Left kidney (tissue), 8 donors: ENCODE measurements at places on chromosomes 11 and 22. TPM values are rescaled to one million over a fixed set of nuclear protein-coding genes. Genes with fewer than 3 reads are reported as not detected.

Gene RFPL3
- not detected for polyA plus RNA-seq

Gene RGL4
- 4.7 TPM for polyA plus RNA-seq

Gene MMP8
- polyA plus RNA-seq, result not detected

Gene LTO1
- polyA plus RNA-seq, result 36.9 TPM

Gene RBFOX2
- 143 TPM for polyA plus RNA-seq

Gene FOLR2
- 8.7 TPM for polyA plus RNA-seq

Gene MS4A15
- polyA plus RNA-seq, result not detected

Gene GUCD1
- 90.0 TPM for polyA plus RNA-seq

Gene APOBEC3A
- polyA plus RNA-seq, result 0.13 TPM

Gene GGT5
- polyA plus RNA-seq, result 18.3 TPM

Gene OR51M1
- polyA plus RNA-seq, result 0.15 TPM

Gene SHISA8
- 0.38 TPM for polyA plus RNA-seq

Gene CD248
- 52.2 TPM for polyA plus RNA-seq

Gene PTPN5
- 0.81 TPM for polyA plus RNA-seq

GRCh38 chr11:7696424-7696823 lies 9.9 kb downstream of the OVCH2 start:
- no peak for DNase-seq

DNA sequence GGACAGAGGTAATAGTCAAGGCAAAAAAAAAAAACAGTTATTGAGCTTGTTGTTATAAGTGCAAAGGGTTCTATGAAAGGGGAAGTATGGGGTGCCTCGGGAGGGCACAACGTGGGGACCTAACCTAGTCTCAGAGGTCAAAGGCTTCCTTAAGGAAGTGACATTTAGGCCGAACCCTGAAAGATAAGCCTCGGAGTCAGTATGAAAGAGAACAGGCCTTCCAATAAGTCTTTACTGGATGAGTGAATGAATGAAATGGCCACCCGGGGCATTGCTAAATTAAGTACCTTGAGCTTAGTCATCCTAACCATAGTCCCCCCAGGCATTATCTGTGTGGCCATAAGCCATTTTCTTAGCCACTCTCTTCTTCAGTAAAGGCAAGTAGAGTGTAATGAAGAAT lies 19.7 kb downstream of the FLI1 start:
- no peak for DNase-seq

DNA sequence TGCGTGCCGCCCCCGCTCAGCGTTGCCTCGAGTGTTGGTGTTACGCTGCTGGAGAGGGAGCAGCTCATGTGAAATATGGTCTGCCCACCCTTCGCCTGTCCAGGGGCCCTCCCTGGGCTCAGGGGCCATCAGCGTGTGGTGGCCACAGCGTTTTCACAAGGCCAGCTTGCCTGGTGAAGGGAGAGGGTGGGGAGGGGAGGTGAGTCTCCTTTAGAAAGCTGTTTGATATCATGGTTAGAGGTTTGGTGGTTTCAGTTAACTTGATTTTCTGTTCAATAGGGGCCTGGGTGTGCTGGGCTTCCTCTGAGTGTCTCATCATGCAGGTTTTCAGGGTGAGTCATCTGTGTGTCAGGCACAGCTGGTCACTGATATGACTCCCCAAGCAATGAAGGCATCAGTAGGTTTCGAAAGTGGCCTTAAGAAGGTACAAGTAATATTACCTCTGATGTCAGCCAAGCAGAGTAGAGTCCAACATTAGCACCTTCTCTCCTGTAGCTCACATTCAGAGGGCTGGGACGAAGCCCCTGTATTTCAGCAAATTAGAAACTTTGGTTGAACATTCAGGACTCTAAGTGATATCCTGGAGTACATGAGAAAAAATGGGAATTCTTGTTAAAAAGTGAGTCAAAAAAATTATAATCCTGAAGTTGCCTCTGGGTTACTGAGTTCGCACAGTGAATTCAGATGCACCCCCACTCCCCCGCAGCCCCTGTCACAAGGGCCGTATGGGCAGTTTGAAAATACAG lies 172.5 kb downstream of the TBC1D22A start:
- DNase-seq, result no peak

GRCh38 chr11:132054822-132055221 lies 684.4 kb downstream of the NTM start:
- no peak for DNase-seq

DNA sequence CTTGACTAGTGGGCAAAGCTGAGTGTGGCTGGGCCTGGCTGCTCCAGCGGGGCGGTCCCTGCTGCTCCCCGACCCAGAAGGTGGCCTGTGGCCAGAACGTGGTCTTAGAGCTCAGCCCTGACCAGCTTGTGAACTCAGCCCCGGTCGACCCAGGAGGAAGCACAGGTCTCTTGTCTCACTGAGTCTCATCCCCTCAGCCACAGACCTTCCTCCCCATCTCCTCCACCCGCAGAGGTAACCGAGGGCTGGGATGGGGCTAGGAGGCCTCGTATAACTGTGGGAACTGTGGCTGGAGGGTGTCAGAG lies 546.2 kb upstream of the B3GAT1 start:
- DNase-seq, result no peak

DNA sequence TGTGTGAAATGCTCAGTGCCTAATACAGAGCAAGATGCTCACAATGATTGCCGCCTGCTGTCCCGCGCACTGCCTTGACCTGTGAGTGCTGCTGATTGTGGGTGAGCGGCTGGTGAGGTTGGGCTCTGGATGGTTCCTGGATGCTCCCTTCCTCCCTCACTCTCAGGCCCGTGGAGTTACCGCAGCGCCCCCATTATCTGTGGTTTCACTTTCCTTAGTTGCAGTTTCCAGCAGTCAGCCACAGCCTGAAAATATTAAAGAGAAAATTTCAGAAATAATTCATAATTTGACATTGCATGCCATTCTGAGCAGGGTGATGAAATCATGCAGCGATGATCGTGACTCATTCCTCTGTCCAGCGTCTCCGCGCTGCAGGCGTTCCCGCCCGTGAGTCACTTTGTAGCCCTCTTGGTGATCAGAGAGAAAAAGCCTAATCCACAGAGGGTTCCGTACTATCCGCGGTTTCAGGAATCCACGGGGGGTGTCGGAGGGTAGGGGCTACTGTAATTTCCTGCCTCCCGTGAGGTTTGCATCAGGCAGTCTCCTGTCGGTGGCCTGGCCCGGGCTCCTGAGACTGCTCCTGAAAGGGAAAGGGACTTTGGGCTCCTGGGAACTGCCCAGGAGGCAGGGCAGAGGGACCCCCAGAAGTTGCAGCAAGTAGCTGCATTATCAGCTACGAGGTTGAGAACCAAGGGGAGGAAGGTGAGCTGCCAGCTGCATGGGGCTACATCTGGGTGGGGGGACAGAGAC lies 10.6 kb downstream of the RPL3 start:
- DNase-seq, result no peak

- peak; percentile 20 for DNase-seq
These were observed 26.2 kb downstream of the MCM5 start for GRCh38 chr22:35425971-35426800.

DNA sequence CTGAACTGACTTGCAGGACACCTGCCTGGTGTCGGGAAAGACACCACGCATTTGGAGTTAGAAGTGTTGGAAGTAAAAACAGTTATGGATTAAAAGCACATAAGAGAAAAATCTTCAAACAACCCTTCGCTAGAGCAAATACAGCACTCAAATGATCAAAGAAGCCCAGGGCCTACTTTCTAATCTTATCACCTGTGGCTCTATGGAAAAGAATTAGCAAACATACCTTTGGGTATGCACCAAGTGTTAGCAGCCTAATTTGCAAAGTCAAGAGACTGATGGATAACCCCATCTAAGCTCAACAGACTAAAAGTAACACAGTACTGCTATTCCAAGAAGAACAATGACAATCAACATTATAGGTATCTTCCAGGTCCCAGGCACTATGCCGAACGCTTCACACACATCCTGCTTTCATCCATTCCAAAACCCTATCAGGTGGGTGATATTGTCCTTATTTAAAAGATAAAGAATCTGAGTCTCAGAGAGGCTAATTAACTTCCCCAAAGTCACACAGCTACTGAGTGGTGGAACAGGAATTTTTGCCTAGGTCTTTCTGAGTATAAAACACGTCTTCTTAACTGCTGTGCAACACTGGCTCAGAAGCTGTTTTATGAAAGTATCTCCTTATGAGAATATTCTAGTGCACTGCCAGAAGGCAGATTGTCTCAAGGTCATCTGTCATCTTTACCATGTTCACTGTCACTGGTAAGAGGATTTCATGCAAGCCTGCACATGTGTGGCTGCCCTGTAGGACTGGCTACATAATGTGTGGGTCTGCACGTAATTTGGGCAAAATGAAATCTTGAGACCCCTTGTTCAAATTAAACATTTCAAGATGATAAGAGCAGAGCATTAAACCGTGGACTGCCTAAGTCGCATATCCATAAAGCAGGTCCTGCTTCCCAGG lies 16.4 kb downstream of the SLC1A2 start:
- DNase-seq, result no peak

GRCh38 chr11:44872556-44872955 lies 78.1 kb downstream of the TP53I11 start:
- no peak for DNase-seq

GRCh38 chr11:1640076-1640946 lies 10.7 kb downstream of the KRTAP5-5 start:
- no peak for DNase-seq

- no peak for DNase-seq
These were observed 86.3 kb downstream of the SNX19 start for GRCh38 chr11:130829920-130830511.

DNA sequence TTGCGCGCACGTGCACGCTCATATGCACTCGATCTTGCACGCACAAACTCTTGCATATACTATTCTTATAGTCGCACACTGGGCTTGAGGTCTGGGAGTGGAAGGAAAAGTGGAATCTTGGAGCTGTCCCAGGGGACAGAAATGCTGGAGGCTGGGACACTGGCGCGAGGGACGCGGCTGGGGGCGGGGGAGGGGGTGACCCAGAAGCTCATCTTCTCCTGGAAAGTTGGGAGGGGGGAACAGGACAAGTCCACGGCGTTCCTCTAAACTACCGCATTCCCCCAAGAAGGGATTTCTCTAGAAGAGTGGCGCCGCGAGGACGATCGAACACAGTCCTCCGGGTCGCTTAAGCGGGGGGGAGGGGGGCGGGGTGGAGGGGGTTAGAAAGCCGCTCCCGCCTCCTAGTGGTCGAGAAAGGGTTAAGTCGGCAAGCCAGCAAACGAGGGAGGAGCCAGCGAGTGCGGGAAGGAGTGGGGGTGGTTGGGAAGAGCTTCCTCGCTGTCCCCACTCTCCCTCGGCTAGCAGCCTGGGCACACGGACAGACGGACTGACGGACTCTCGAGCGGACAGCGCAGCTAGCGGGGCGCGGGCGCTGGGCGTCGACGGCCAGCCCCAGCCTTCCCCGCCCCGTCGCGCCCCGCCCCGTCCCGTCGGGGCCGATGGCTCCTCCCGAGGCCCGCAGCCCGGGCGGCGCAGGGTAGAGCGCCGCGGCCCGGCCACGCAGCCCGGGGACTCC lies at the start of gene RTN4RL2:
Gene RTN4RL2 (plus strand): TSS at position 507 of the 736 bp plus-strand sequence. CDS start 338 bp downstream, outside the sequence.
- no peak for DNase-seq

GRCh38 chr11:70075836-70076235 lies 2.3 kb upstream of the ANO1 start:
- DNase-seq, result no peak
